Trophoblast cell (in vitro differentiated cells and primary cell): ENCODE measurements at places on chromosomes 4 and X.
A peak's percentile ranks its signal among the peaks of the same experiment; 100 is the strongest.

- no peak for DNase-seq
These were observed 67.0 kb downstream of the DDX53 start for GRCh38 chrX:23066588-23067281.

- no peak for DNase-seq
These were observed 35.0 kb upstream of the RASGEF1B start for GRCh38 chr4:81506731-81507130.

DNA sequence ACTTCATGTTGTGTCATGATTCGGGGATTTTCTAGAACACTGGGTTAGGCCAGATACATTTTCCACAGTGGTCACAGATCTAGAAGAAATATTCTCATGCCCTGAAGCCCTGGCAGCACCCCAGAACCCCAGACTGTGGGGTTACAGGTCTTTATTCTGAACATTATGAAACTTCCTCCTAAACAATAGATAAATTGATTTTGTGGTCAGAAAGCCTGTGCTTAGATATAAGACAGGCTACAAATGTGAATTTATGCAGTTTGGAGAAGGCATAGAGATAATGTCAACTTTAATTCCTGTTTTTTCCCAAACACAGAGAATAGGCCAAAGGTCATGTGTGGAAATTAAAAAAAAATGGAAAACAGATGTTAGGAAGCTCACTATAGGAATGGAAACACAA is 492.9 kb downstream of the SPRY1 start:
- DNase-seq, result no peak

- peak; percentile 79 for DNase-seq
These were observed 16.1 kb downstream of the COQ2 start for GRCh38 chr4:83268491-83268890.

DNA sequence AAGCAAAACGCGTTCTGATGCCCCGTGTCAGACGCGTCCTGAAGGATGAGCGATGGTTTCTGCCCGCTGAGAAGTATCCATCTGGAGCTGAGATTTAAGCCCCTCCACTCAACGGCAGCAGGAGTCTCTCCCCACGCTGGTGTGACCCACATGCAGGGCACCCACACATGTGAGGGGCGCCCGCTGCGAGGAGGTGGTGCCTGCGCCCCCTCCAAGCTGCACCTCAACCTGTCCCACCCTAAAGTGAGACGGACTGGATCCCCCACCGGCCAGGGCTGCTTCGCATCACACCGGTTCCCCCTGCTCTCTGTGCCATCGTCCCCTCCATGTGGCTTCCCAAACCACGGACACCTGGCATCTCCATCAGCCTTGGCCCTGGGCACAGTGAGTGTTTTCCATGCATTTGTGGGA is 4.5 kb upstream of the PDE6B start:
- DNase-seq, result no peak

DNA sequence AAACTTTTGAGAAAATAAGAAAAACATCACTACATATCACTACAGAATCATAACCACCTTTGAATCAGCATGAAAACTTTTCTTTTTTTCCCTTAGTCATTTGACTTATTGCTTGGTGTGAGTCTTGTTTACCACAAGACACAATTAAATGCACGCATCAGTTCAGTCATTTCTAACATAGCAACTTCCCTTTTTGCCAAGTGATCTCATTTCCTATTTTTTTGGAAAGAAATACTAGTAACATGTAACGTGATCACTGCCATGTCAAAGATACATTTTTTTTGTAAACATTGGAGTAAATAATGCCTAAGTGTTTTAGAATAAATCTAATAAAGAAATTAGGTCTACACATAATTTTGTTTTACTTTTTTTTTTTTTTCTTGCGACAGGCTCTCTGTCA is 5.1 kb upstream of the CXCL8 start:
- peak; percentile 31 for DNase-seq

- DNase-seq, result no peak
These were observed 92.5 kb upstream of the ENPP6 start for GRCh38 chr4:184310171-184310567.

- peak; percentile 67 for DNase-seq
These were observed 355.7 kb downstream of the ADGRL3 start for GRCh38 chr4:61555789-61556188.

- DNase-seq, result peak; percentile 53
These were observed 48.5 kb upstream of the ARMCX2 start for GRCh38 chrX:101708163-101708562.

GRCh38 chrX:110692866-110693265 is 102.8 kb downstream of the CHRDL1 start:
- no peak for DNase-seq

DNA sequence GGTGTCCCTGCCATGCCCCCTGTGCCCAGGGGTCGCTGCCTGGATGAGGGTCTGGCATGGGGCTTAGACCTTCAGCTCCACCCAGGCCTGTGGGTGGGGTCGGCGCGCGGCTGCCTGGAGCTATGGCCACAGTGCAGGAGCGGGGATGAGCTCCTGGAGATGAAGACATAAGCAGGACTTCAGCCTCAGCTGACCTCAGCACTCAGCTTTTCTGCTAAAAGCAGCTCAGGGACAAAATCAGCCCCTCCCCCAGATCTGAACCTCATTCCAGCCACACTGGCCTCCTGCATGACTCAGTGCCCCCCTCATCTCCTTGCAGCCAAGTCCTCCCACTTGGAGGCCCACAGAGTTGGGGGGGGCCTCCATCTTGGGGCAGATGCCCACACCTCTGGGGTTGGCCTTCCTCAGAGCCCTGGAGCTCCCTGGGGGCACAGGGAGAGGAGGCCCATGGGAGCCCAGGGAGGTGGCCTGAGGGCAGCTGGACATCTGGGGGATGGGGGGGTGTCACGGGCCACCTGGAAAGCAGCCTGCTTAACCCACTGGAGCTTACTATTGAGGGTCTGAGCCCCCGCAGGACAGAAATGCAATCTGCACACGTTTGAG is 19.4 kb upstream of the CPLX1 start:
- no peak for DNase-seq

DNA sequence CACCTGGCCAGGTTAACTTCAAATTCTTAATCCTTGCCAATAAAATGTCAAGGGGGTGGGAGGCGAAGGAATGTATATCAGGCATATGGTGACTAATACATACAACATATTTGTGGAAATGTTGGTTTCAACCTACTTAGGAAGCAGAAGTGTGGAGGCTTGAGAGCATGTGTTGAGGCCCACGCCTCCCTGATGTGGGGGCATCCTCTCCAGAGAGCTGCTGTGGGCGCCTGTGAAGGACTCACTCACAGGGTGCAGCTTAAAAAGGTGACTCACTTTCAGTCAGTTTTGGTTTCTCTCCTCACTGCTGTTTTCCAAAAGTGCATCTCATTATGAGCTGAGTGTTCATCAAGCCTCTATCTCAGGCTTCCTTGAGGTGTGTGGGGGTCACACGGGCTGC is 27.5 kb downstream of the LNX1 start:
- no peak for DNase-seq

GRCh38 chr4:81634165-81634564 is 162.5 kb upstream of the RASGEF1B start:
- DNase-seq, result no peak

DNA sequence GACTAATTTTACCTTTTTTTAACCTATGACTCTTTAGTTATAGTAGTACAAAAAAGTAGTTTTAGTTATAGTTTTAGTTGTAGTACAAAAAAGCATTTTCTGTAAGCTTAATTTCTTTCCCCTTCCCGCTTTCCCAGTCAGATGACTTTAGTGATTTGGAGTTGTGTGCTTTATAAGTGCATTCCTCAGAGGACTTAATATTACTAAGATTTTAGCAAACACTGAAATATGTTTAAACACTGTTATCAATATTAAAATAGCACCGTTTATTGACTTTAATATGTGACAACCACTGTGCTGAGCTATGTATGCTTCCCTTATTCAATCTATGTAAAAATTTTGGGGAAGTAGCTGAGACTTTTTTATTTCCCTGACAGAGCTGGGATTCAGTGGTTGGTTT is 22.8 kb downstream of the GUF1 start:
- DNase-seq, result no peak

- DNase-seq, result no peak
These were observed 330.8 kb upstream of the KLF3 start for GRCh38 chr4:38333219-38333618.

GRCh38 chr4:114076899-114077570 is 97.6 kb upstream of the ARSJ start:
- no peak for DNase-seq

DNA sequence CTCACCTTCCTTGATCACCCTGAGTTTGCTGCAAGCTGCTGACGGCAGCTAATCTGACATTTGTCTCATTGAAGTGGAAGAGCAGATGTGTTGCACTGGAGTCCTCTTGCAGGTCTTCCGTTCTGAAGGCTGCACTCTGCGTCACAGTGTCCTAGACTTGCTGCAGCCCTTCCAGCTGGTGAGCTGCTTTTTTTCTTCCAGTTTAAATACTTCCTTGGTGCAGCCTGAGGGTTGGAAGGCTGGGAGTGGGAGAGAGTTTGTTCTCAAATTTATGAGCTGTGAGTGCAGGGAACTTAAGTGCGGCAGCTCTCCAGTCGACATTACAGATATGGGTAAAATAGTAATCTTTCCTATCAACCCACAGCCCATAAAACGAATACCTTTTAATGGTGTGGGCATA is 303.6 kb upstream of the FAT1 start:
- DNase-seq, result no peak

GRCh38 chr4:113026556-113026955 is 22.9 kb upstream of the ANK2 start:
- DNase-seq, result no peak

DNA sequence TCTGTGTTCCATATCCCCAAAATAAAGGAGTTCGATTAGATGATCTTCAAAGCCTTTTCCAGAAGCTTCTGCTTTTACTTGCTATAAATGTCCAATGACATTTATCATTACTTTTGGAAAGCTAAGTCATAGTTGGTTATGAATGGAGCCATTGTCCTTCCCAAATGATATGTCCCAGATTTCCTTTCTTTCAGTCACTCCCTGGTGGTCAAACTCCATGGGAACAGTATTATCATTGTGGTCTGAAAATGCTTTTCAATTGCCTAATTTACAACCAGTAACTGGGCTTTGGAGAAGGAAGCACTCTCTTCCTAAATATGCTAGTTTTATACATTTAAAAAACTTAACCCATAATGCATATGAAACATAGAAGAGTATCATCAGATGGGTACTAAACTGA is 571.5 kb upstream of the AMOT start:
- no peak for DNase-seq

DNA sequence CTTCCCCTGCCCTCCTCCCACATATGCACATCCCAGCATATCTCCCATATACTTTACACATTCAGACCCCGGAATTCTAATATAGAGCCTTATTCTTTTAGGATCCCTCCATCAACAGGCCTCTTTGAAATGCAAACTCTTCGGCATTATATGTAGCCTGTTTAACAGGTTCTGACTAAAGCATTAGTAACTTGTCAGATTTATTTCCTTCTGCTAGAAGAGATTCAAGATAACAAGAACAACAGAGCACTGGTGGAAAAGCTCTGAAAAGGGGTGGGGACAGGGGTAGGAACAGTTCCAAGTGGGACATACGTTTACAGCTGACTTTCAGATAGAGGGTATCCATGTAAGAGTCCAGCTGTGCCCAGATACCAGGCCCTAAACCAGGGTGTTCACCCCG is 31.7 kb upstream of the PRPS1 start:
- DNase-seq, result no peak

- no peak for DNase-seq
These were observed 159.6 kb upstream of the AGTR2 start for GRCh38 chrX:116010939-116011338.

DNA sequence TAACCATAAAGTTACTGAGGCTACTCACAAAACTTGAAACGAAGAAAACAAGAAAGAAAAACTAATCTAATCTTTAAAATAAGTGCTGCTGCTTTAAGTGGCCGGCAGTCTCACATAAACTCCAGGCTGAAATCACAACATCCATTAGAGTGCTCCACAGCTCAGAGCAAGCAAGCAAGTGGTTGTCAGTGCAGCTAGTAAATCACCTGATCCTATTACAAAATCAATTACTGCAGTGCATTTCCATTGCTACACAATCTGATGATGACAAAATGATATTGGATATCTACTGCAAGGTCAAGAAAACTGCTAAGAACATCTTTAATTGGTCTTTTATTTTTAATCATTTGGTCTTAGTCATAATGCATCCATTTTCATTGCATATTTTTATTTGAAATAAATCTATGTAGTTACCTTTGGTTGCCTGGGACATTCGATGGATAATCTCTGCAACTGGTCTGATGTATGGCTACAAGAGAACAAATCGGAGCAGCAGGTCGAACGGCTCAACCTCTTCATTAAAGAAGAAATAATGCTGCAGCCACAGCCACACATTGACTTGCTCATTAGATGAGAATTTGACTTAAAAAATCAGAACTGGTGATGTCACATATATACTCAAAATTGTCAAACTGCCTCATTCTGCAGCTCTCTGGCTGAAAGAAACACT is 87.7 kb downstream of the FBXW7 start:
- DNase-seq, result no peak

DNA sequence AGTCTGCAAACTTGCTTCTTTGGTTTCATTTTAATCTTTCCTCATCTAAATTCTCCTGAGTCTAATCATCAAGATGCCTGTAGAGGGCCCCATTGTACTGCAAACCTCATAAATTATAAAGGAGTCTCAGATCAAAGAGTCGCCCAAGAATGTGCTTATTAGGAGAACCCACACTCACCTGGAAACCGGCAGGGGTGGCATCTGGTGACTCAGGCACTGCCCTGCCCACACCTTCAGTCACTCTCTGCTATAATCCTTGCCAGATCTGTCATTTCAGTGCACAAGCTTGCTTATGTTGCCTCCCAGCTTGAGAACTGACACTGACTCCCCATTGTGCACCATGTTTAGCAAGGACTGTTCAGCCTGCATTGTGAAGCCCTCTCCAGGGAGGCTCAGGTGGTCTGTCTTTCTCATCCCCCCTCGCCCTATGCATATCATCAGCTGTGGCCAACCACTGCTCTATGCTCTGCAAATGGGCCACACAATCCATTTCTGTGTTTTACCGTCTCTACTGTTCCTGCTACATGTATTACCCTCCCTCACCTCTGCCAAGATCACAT is 12.4 kb downstream of the EPGN start:
- DNase-seq, result peak; percentile 46

DNA sequence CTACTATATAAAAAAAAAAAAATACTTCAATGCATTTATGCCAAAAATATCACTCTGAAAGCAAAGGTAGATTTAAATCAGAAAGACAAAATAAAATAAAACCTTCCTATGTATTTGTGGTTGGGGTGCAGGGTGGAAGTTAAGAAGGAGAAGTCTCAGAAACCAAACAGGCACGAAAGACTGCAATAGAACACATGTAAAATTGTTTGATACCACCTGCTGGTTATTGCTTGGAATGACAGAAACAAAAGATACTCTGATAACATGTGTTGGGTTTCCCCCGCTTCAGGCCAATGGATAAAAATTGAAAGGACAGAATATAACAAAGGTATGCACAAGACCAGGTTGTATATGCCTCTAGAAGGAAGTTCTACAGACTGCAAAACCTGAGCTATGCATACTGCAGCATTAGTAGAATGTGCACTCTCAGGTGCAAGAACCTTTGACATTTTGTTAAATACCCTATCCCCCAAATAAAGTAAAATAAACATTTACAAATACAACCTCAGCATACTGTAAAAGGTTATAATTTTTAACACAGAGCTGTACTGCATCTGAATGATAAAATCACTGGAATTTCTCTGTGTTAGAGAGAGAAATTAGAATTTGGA is 118.8 kb downstream of the GABRA2 start:
- DNase-seq, result peak; percentile 34
